Stimulated activated CD4-positive, alpha-beta T cell treated with anti-CD3 and anti-CD28 coated beads, Interleukin-1b, Interleukin-23, amount 100 ng/mL, for 4 hours (primary cell): ENCODE measurements at places on chromosomes 1 and 21.

DNA sequence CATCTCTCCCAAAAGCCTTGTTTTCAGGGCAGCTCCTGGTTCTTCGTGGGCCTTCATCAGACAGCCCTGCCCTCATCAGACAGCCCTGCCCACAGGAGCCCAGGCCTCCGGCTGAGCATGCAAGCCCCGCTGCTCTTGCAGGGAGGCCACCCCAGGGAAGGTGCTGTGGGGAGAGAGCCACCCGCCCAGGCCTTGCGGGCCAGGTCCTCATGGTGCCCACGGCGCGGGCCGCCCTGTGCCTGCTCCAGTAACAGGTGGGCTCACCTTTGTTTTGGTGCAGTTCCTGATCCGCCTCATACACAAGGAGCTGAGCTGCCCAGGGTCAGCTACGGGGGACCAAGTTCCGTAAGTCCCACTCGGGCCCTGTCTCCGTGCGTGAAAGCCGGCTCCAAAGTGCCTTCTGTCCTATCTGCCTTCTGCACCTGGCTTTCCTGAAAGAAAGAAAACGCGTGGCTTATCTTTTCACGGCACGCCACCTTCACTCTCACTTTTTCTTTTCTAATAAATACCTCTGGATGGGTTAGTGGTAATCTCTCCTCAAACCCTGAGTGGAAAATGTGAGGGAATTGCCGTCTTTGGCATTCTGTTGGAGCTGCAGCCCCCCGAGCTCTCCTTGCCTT lies 65.9 kb downstream of the SLC37A1 start:
- no peak for DNase-seq

- no peak for DNase-seq
These were observed 871.5 kb upstream of the TMPRSS15 start for GRCh38 chr21:19275065-19275464.

- DNase-seq = no peak
These were observed 157.2 kb downstream of the PLA2G4A start for GRCh38 chr1:186985889-186986491.

GRCh38 chr1:145955436-145955835 lies 2.4 kb downstream of the LIX1L start:
- DNase-seq = no peak

- no peak for DNase-seq
These were observed 56.7 kb upstream of the PALMD start for GRCh38 chr1:99589186-99589636.

DNA sequence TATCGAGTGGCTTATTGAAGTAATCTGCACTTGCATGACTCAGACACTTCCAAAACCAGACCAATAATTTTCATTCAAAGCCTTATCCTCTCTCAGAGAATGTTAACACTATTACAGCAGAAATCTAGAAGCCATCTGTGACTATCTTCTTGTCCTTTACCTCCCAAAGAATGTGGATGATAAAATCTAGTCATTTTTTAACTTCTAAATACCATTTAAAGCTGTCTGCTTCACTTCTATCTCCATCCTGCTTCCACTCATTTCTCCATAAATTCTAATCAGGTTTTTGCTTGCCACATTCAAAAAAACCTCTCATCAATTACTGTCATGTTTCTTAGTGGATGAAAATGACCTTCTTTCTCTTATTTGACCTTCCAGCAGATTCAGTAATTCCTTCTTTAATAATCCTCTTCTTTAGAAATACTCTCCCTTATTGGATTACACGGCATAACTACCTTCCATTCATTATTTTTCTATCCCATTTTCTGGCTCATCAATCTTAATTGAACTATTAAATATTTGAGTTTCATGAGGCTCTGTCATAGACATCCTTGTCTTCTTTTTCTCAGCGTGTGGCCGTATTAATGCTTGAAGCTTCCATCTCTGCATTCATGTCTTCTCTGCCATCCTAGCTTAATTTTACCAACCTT lies 1999.4 kb downstream of the MRPL39 start:
- DNase-seq = no peak

- no peak for DNase-seq
These were observed 1104.2 kb upstream of the TMPRSS15 start for GRCh38 chr21:19507682-19508260.

GRCh38 chr1:32413507-32414185 lies 19.4 kb upstream of the BSDC1 start:
- DNase-seq = peak; percentile 80

- no peak for DNase-seq
These were observed 427.2 kb upstream of the VAMP3 start for GRCh38 chr1:7343882-7344281.

- no peak for DNase-seq
These were observed 126.7 kb upstream of the POU3F1 start for GRCh38 chr1:38173157-38173831.

GRCh38 chr1:63922848-63923247 lies 149.0 kb downstream of the ROR1 start:
- no peak for DNase-seq

- peak; percentile 80 for DNase-seq
These were observed 21.4 kb downstream of the SLC2A7 start for GRCh38 chr1:9004700-9005394.

- DNase-seq = peak; percentile 63
These were observed 13.9 kb upstream of the CAMK1G start for GRCh38 chr1:209569455-209570207.

GRCh38 chr1:64098436-64098835 lies 105.0 kb upstream of the UBE2U start:
- DNase-seq = no peak

- no peak for DNase-seq
These were observed 16.7 kb downstream of the SNIP1 start for GRCh38 chr1:37537378-37537777.

DNA sequence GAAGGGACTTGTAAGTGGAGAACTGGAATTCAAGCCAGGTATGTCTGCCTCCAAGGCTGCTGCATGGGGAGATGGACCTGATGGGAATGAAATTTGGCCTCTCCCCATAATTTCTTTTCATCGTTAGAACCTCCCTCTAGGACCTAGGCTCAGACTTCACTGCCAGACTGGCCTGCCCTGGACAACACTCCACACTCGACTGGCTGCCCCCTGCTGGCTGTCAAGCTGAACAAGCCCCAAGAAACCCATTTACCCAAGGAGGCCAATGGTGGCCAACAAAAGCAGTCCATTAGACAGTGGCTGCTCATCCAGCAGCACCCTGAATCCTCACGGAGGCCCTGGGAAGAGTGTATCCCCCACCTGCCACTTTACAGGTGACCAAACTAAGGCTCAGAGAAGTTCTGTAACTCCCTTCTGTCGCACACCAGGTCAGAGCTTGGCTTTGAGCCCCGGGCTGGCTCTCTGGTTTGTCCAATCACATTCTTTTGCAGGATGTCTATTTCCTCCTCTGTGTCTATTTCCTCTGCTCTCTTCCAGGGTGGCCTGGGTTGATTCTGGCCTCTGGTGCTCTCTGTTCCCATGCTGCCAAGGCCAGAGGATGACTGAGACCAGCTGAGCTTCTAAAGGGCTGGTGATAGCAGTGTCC lies 3.8 kb downstream of the RNF186 start:
- DNase-seq = peak; percentile 37

DNA sequence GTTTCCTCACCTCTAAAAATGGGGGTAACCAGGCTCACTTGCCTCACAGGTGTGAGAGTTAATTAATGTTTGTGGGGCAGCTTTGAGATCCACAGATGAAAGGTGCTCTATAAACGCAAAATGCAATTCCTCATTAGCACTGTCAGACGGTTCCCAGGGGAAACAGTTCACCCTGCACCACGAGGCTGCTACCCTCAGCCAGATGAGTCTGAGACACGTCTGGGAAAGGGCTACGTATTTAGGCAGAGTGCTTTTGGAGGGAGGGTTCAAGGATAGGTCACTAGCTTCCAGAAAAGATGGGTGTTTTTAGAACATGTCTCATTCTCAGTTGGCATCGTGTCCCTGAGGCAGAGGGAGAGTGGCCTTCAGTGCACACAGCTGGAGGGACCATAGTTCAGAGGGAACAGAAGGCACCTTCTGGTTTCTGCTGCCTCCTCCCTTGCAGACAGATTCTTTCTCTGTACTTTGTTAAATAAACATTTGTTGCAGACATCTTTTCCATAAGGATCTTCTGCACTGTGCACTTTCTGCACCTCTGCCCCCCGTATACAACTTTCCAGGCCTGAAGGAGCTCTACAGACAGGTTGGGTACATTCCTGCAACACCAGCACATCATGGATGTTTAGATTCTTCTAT lies 139.9 kb downstream of the CLIC6 start:
- DNase-seq = no peak

GRCh38 chr1:37453647-37454046 lies 20.7 kb upstream of the ZC3H12A start:
- no peak for DNase-seq

GRCh38 chr1:226912587-226913176 lies 27.4 kb upstream of the COQ8A start:
- peak; percentile 17 for DNase-seq
